ENCODE measurements at places on chromosomes 4 and X.
A peak's percentile ranks its signal among the peaks of the same experiment; 100 is the strongest.

DNA sequence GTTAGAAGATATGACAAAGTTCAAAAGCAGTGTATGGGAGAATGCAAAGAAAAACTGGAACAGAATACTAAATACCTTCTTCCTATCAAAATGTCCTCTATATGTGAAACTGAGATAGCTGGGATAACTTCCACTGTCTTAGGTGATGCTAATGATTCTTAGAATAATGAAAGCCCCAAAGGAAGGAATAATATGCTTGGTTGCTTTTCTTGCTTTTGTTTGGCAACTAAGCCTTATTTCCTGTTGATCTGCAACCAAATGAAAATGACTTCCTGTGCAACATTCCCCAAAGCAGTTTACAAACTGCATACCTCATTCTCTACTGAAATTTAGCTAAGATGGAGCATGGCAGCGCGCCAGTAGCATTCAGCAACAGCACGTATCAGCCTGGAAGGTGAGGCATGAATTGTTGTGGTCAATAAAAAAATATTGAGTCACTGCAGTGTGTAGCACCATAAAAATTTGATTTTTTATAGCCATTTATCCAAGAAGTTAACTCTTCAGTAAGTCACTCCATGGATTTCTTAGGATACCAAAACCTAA, 18.7 kb downstream of the NDNF start:
- DNase-seq = no peak

DNA sequence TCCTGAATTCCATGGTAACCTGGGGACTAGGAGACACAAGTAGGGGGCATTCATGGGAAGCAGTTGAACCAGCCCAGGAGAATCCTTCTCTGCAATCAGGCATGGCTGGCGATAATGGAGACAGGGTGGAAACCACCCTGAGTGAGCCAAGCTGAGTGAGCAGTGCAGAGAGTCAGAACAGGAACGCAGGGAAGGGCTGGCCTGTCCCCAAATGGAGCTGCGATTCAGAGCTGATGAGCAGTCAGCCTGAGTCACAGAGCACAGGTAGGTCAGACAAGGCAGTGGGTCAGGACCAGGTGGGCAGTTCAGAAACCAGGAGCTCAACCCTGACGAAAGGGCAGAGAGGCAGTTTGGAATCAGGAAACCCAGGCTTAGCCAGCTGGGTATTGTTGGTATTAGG, 129.0 kb downstream of the BTC start:
- peak; percentile 0 for DNase-seq

GRCh38 chr4:48858130-48858529, 27.2 kb downstream of the OCIAD1 start:
- DNase-seq = no peak

GRCh38 chr4:15233626-15234025, 194.2 kb upstream of the C1QTNF7 start:
- DNase-seq = no peak

- no peak for DNase-seq
These were observed 237.4 kb downstream of the SPANXN1 start for GRCh38 chrX:145484740-145485139.

GRCh38 chrX:19912-20571, 261.1 kb upstream of the PLCXD1 start:
- DNase-seq = no peak

DNA sequence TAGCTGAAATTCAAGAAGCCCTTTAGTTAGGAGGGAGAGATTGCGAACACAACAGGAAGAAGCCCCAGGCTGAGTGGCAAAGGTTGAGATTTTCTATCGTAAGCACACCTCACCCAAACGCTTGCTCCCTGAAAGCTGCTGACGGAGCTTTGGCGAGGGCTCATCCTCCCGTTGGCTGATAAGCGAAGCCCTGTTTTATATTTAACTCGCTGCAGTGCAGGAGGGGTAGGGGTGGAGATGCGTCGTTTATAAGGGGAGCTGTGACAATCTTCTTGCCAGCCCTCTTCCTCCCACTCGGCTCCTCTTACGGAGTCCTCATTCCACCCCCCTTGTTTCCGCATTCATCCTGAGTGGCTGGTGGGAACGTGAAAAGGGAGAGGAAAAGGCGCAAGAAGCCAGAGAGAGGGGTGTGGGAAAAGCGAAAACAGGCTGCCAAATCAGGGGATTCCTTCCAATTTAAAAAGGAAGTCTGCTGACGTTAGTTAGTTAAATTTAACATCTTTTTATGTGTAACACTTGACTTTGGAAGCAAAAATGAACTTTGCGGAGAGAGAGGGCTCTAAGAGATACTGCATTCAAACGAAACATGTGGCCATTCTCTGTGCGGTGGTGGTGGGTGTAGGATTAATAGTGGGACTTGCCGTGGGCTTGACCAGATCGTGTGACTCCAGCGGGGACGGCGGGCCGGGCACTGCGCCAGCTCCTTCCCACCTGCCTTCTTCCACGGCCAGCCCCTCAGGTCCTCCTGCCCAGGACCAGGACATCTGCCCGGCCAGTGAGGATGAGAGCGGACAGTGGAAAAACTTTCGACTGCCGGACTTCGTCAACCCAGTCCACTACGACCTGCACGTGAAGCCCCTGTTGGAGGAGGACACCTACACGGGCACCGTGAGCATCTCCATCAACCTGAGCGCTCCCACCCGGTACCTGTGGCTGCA, at the start of gene ENPEP:
TSS of gene ENPEP (plus strand) at position 275 of the 938 bp plus-strand sequence. CDS start at position 535, 260 bp downstream.
- no peak for DNase-seq

DNA sequence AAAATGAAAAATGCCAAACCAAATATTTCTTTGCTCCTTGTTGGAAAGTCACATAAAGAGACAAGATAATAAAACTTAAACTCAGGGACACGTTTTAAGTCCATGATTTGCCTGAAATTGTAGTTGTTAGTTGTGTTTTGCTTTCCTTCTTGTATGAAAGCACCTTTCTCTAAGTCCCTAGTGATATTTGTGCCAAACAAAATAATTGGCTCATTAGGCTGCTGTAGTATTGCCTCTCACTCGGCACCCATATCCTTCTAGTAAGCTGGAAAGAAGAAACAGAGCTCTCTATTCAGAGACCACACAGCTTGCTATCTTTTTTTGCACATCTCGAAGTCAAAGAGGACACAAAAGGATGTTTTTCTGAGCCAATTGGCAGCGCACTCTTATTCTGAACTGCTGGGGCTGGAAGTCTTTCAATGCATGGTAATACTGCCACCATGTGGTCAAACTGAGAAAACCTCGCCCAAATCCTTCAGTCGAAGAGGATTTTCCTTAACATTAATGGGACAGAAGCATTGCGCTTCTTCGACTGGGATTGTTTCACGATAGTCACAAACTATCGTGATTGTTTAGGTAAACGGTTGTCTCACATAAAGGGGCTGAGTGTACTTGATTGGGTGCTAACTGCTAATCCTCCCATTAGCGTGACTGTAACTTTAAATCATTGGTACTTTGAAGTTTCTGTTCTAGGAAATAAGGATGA, 571.9 kb upstream of the LCORL start:
- DNase-seq = no peak

DNA sequence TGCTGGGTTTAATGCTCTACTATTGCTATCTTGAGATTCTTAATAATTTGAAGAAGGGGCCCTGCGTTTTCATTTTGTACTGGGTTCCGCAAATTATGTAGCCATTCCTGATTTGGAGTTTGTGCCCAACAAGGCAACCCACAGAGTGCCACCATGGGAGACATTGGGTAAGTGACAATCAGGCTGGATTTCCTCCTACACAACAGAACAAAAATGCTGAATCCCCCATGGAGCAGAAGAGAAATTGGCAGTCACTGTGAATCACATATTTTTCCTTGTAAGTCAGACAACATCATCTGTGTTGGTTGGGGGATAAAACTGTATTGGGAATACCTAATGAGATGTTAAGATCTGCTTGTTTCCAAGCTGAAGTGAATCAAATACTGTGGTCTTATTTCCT, 80.9 kb downstream of the CNGA2 start:
- DNase-seq = no peak

GRCh38 chr4:40719008-40719623, 30.6 kb upstream of the NSUN7 start:
- DNase-seq = no peak

- no peak for DNase-seq
These were observed 79.5 kb downstream of the PCDH18 start for GRCh38 chr4:137452799-137453198.

GRCh38 chr4:161894014-161894413, 269.8 kb downstream of the FSTL5 start:
- no peak for DNase-seq

DNA sequence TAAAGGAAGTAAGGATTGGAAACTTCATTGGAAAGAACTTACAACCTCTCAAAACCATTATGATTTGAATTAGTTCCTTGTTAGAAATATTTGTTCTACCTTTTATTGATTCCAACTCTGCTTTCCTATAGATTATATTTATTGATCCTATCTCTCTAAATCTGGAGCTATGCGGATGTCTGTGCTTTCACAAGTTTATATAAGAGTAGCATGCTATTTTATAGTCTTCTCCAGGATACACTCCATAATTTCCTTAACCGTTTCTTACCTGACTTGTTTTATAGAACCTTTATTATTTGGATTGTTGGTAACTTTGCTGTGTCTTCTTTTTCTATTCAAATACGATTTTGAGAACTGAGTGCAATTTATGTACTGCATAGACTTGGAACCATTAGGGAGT, 668.1 kb downstream of the RAPGEF2 start:
- DNase-seq = no peak

DNA sequence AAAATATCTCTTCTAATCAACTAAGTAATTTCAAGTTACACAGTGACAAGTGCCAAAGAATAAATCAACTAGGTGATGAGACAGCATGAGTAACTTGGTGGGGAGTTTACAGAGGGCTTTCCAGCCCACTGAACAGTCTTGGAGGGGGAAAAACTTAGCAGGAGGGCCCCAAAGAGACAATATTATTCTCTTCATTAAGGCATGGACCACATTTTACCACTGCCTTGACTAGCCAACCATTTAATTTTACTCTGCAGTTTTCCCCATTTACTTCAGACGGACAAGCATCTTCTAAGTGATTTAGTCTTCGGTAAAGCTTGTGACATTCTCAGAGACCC, 25.3 kb upstream of the GATB start:
- DNase-seq = no peak

GRCh38 chr4:167222099-167222498, 12.2 kb downstream of the SPOCK3 start:
- no peak for DNase-seq

GRCh38 chr4:48090621-48091020, 43.4 kb downstream of the TXK start:
- no peak for DNase-seq

DNA sequence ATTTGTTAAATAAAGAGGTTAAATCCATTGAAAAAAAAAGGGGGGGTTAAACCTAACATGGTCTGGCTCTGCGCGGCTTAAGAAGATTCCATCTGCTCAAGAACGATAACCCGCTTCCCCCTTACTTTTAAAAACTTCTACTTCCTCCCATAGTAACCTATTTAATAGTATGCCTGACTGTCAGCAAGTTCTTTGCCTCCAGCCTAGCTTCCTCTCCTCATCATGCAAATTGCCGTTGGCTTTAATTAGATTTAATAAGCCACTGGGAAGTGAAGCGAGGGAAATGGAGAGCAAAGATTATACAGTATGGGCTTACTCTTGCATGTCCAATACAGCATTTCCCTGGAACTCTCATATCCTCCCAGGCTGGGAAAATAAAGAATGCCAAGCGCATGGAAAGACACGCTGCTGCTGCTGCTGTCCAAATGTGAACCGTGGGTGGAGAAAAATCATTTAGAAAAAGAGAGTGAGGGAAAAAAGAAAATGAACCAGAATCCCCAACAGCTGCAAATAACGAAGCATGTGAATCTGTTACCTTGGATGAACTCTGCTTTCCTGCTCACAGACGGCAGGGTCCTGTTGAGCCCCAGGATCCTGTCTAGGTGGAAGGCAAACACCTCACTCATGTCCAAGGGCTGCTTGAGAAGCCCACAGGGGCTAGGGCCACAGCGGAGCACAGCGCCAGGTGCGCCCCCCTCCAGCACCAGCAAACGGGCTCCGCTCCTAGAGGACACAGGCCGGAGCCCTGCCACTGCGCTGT, 2.7 kb downstream of the GASK1B start:
- DNase-seq = no peak

- no peak for DNase-seq
These were observed 75.7 kb downstream of the ASB9 start for GRCh38 chrX:15194146-15194545.

- no peak for DNase-seq
These were observed 2253.2 kb upstream of the TENM3 start for GRCh38 chr4:179989975-179990374.
